ENCODE measurements at places on chromosomes 5 and 9.

GRCh38 chr9:79644048-79644447, 72.3 kb downstream of the TLE4 start:
- no peak for DNase-seq

DNA sequence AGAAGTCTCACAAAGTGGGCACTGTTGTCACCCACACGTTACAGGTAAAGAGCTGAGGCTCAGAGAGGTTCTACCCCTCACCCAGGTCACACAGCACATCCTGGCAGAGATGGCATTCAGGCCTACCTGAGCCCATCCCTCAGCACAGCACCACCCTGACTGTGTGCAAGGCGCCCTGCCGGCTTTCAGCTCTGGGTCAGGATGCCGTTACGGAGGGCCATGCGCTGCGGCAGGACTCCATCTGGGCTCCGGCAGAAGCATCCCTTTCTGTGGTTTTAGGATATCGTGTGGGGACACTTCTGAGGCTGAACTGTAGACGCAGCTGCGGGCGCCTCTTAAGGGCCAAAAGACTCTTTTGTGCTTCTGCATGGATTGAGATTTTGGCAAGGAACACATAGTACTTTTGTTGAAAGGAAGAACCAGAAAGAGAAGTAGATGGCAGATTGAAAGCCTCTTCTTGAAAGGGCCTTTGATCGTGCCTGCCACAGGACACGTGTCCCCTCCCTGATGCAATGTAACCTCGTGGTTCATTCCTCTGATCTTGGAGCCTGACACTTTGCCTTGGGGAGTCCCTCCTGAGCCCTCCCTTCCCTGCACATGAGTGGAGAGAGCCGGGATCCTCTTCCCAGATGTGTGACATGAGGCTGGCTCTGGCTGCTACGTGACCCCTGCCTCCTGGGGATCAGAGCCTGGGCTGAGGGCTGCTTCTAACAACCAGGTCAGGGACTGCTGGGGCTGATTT, 31.3 kb downstream of the USP20 start:
- DNase-seq, result no peak

- DNase-seq, result no peak
These were observed 5.9 kb upstream of the LCN1 start for GRCh38 chr9:135515083-135515951.

DNA sequence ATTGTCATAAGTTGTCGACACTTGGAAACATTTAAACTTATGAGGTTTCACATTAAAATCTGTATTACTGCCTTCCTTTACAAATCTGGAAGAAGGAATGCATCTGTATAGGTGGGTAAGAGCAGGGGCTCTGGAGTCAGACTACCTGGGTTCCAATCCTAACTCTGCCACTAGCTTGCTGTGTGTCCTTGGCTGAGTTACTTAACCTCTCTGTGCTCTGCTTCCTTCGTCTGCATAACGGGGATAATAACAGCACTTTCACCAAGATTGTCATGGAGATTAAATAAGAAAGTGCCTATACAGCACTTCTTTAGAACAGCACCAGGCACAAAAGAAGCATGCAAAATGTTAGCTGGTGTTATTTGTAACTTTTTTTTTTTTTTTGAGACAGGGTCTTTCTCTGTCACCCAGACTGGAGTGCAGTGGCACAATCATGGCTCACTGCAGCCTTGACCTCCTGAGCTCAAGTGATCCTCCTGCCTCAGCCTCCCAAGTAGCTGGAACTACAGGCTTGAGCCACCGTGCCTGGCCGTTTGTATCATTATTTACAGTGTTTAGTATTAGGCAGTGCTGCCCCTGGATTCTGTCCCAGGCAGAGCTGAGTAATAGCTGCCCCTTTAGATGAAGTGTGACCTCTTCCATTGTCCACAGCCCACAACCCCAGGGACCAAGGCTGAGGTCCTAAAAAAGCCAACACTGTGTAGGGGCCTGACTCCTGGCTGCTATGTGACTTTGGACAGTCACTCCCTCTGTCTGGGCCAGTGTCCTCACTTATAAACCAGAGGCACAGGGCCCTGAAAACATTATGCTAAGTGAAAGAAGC, 25.4 kb upstream of the TTLL11 start:
- DNase-seq, result no peak

DNA sequence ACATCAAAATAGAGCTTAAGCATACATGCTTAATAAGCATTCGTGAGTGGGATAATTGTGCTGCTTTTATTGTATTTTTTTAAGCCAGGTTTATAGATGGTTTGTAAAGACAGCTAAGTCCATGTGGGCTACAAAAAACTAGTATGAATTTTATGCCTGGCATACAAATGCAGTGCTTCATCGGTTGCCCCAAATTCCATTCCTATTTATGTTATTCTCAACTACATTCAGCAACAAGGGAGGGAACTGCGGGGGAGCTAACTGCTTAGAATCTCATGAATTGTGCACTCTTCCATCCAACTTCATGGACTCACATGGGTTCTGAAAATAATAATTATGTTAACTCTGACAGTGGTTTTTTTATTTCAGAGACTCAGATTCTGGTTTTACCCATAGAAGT, 199.2 kb downstream of the FAM170A start:
- DNase-seq, result no peak

- DNase-seq, result no peak
These were observed 44.8 kb upstream of the ALDOB start for GRCh38 chr9:101480386-101480785.

DNA sequence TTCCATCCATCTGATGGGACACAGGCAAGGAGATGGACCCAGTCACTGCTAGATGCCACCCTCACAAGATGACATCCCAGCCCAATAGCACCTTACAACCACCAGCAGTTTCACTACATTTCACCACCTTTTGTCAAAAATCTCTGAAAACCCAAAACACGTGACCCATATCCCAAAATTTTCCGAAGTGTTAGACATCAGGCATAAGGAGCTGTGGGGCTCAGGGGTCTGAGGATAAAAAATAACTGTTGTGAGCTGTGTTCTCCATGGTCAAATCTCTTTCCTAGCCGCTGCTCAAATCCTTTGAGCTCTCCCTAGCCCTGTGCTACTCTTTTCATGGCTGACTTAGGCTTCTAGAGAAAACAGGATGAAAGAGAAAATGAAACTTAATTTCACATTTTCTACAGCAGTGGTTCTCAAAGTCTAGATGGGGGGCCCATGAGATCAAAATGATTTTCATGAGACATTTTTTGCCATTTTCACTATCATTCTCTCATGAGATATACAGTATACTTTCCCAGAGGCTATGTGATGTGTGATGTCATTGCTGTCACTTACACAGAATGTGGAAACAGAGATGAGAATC, 40.7 kb downstream of the TIMD4 start:
- no peak for DNase-seq

- DNase-seq, result no peak
These were observed 482 bp upstream of the TDRD7 start for GRCh38 chr9:97411440-97411788.

DNA sequence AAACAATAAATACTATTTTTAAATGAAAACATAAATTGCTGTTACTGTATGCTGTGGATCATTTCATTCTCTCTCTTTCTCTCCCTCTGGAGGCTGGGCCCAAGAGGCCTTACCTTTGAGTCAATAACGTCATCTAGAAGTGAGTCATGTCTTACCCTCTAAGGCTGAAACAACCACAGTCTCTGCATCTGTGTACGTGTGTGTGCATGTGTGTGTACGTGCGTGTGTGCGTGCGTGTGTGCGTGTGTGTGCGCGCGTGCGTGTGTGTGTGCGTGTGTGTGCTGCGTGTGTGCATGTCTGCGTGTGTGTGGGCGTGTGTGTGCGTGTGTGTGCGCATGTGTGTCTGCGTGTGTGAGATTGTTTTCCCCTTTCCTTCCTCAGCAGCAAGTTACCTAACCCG, 13.6 kb upstream of the IL17B start:
- DNase-seq, result no peak

GRCh38 chr5:178430186-178431062, 159.8 kb downstream of the COL23A1 start:
- DNase-seq, result no peak

DNA sequence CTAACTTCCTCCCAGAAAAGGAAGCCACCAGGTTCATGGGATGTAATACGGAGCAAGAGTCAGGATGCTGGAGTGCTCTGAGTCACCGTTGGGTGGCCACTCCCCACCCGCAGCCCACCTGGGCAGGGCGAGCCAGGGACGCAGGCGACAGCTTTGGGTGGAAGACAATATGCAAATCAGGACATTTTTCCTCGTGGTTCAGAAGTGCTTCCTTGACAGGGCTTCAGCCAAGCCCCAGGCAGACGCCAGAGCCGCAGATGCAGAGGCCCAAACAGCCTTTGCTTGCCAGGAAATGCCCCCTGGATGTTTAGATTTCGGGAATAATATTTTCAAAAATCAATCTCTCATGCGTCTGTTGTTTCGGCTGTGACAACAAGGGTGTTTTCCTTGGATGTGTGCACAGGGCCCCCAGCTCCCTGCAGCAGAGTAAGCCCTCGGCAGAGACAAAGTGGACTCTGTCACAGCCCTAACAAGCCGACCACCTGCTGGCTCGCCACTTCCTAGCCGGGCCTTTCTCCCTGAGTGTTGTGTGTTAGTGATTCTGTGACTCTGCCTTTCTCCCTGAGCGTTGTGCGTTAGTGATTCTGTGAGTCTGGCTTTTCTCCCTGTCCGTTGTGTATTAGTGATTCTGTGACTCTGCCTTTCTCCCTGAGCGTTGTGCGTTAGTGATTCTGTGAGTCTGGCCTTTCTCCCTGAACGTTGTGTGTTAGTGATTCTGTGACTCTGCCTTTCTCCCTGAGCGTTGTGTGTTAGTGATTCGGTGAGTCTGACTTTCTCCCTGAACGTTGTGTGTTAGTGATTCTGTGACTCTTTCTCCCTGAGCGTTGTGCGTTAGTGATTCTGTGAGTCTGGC, 11.8 kb upstream of the SLC9A3 start:
- DNase-seq, result no peak

- DNase-seq, result no peak
These were observed 84.8 kb downstream of the SLC1A3 start for GRCh38 chr5:36691226-36691625.

DNA sequence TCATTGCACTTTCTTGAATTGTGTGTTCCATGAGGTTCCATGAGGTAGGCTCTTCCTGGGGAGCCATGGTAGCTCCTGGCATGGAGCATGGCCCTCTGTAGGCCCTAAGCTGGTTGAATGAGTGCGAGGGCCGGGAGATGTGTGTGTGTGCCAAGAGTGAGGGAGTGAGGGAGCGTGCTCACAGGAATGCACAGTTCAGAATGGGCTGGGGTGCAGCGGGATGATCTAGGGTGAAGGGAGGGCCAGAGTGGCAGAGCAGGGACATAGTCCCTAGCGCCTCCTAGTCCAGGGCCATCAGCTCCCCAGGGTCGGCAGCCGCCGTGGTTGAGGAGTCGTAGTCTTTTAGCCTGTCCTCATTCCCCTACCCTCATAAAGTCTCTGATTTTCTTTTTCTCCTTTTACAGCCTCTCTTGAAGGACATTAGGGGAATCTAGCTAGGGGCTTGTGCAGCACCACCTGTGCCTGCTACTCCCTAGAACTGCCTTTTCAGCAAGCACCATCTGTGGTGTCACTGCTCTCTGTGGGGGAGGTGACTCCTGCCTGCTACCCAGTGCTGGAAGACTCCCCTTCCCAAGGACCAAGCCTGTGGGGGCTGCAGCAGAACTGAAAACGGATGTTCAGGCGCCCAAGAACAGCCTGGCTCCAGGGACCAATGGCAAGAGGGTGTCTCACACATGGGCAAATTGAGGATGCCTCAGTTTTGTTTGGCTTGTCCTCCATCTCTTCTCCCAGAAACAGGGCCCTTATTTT, 65.3 kb upstream of the PPARGC1B start:
- DNase-seq, result no peak

DNA sequence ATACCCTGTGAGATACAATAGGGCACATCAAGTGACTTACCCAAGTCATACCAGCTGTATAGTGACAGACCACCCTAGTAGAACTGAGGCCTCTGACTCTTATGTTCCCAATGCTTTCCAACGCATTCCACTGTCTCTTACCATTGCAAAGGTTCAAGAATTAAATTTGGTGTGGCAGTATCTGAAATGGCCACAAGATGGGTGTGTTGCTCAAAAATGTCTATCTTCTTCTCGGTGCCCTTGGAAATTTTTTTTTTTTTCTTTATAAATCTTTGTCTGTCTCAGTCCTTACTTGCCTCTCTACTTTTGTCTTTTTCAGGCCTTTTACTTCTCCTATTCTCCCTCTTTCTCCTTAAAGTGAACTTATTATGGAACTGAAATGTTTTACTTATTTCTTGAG, 48.4 kb downstream of the GPR21 start:
- peak; percentile 35 for DNase-seq

DNA sequence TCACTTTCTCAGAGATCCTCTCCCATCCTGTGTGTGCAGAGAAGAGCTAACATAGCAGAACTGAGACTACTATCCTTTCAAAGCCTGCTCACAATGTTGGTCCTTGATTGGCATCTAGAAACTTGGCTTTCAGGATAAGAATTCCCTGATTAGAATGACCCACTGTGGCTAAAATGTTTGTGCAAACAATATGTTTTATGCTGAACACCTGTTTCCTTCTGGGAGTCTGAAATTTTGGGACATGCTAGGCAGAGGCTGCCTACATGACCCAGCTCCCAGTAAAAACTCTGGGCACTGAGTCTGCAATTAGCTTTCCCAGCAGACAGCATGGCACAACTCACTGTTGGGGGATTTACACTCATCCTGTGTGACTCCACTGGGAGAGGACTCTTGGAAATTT, 78.9 kb downstream of the CFAP95 start:
- DNase-seq, result no peak

GRCh38 chr9:116435706-116436105, 251.4 kb upstream of the TRIM32 start:
- DNase-seq, result no peak
